Caco-2 (cell line): ENCODE measurements at places on chromosomes 11 and 22.

GRCh38 chr22:21736948-21737347, 1.4 kb upstream of the YPEL1 start:
- DNase-seq, result no peak

DNA sequence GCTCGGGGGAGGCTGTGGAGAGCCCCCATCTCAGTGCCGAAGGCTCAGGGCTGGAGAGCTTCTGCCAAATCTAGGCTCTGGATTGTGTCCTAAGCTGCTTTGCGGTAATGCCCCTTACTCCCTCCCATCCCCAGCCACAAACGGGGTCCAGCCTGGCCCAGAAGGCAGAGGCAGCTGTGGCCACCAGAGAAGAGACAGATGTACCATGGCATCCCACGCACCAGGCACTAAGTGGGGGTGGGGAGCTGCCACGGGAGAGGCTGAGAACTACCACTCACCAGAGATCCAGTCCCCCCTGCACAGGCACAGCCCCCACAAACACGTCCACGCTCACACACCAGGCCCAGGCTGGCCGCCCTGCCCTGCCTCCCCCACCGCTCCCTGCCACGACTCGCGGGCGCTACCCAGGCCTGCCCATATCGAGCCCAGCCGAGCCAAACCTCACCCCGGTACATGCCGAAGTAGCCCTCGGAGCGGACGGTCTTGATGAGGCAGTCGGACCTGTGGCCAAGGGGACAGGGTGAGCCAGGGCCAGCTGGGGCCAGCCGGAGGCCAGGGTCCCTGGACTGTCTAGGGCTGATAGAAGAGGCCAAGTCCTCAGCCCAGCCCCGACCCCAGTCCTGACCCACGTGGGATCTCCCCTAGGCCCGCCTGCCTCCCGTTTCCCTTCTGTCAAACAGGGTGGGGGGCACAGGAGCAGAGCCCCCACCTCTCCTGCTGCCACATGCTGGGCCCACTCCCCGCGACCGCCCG, 3.9 kb downstream of the SLC25A22 start:
- no peak for DNase-seq

GRCh38 chr22:23277583-23278295, 97.4 kb downstream of the BCR start:
- no peak for DNase-seq

DNA sequence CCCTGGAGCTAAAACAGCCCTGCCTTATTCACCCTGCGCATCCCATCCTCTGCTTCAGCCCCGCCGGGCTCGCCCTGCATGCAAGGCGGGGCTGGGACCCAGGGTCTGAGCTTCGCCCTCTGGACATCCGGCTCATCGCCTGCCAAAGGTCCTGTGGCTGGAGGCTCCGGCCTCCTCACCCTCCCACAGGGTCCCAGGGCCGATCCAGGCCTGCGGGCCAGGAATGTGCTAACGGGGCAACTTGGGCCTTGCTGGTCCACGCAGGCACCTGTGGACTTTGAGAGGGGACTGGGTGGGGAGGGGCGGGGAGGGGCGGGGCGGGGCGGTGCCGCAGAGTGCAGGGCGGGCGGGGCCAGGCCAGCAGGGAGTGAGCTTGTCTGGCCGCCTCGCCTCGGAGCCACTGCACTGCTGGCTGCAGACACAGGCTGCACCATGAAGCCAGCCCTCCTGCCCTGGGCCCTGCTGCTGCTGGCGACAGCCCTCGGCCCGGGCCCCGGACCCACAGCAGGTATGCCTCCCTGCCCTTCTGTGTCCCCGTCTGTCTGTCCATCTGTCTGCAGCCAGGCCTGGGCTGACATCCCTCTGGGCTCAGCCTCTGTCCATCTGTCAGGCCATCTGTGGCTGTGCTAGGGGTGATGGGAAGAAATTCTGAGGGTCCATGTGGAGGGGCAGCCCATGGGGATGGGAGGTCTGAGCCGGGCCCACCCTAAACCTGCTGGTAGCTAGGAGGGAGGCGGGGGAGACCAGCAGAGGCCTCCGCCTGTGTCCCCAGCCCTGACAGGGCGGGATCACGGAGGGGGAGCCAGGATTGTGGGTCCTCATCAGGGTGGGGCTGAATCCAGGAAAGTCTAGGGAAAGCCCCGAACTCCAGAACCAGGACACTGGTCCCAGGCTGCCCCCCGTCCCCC, at the start of gene SUSD2:
SUSD2 (plus strand) TSS at position 400 of the 908 bp plus-strand sequence; CDS start at position 433, 33 bp downstream.
- DNase-seq, result peak; percentile 82

- DNase-seq, result no peak
Measured at GRCh38 chr11:11296434-11296833, 56.6 kb downstream of the CSNK2A3 start.

DNA sequence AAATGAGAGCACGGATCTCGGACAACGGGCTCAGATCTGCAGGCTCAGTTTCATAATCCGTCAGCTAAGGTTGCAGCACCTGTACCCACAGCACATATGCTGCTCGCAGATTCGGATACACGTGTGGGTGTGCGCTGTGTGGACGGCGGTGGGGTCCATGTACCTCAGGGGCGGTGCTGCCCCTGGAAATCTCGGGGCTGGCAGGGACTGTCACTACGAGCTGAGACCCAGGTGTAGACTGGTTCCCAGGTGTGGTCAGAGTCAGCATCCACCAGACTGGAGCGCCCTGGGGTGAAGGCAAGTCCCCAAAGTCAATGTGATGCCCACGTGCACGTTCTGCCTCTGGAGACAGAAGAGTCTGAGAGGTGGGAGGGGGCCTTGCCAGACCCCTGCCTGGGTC, 989.3 kb downstream of the BRD1 start:
- no peak for DNase-seq

DNA sequence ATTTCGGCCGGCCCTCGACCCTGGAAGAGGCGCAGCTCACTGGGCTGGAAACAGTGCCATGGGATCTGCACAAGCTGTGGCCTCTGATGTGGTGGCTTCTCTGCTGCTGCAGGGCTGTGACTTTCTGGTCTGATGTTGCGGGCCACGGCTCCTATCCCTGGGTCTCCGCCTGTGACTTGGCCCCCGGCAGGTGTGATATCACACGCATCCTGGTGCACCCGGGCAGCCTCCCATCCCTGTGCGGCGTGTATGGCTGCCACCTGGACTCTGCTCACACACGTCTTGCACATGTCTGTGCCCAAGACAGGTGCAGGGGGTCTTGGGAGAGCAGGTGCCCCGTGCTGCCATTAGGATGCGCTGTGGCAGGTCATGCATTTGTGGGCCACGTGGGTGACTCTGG, 31.1 kb downstream of the GRAMD4 start:
- no peak for DNase-seq

- peak; percentile 82 for DNase-seq
Measured at GRCh38 chr11:129992161-129992944, 10.3 kb downstream of the PRDM10 start.

GRCh38 chr11:65764434-65764833, 16.3 kb downstream of the AP5B1 start:
- no peak for DNase-seq

DNA sequence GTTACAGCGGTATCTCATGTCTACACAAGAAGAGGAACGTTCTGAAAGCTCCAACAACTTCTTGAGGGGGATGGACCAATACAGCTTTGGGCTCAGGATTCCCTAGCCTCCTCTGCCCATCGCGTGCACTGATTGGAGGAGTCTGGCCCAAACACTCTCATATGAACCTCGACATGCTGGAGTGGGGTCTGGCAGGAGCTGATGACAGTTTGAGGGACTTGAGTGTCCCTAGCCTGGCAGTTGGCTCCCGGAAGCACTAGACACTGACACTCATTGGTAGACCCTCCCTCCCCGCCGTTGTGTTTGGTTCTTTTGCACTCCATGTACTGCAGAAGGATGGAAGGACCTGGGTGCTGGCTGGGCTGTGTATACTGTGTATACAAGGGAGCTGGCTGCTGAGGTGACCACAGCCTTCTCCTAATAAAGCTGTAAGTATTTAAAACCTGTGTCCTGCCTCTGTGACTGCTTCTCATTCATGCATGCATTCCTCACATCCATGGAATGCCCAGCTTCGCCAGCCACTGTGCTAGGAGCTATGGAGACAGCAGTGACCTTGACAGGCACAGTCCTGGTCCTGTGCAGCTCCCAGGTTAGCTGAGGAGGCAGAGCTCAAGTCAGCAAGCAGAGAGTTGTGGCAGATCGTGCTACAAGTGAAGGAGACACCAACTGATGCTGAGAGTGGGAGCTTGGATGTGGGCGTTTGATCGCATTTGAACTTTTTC, 27.9 kb downstream of the ADAMTS15 start:
- no peak for DNase-seq

GRCh38 chr11:724778-725386, 18.9 kb downstream of the EPS8L2 start:
- no peak for DNase-seq

GRCh38 chr11:123472236-123472935, 42.3 kb downstream of the GRAMD1B start:
- DNase-seq, result no peak

DNA sequence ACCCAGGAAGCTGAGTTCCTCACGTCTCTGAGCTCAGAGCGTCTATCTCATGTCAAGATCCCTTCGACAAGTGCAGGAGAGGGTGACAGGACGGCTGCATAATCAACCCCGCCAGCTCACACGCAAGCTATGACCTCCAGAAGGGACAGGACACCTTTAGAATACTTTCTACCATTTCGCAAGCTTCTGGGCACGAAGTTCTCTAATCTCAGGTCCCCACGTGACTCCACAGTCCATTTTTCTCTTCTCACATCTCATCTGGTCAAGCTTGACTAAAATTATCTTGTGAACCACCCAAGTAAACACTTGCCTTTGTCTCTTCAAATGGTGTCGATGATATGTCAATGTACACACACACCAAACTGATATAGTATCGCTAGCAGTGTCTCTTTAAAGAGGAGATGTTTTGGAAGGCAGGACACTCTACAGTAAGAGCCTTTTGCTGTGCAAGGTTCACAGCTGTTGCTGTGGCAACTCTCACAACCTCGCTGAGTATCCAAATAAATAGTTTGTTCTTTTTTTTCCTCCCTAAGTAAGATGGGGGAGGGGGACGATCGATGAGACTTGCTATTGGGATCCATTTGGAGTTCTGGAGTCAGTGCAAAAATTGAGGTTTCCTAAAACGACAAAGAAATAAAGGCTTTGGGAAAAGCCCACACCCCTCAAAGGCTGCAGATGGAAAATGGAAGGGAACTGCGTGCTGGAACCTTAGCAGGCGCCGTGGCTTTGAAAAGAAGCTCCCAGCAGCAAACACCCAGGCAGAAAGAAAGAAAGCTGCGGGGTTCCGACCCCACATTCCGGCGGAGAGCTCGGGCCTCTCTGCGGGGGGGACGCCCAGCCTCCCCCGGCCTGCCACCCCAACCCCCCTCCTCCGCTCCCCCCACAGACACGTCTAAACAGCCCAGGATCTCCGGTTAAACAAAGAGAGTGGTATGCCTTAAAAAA, 215.4 kb upstream of the UBASH3B start:
- DNase-seq, result peak; percentile 87

- DNase-seq, result no peak
Measured at GRCh38 chr11:1760351-1761109, 3.2 kb downstream of the CTSD start.

- no peak for DNase-seq
Measured at GRCh38 chr22:33874206-33874605, 46.1 kb downstream of the LARGE1 start.

- peak; percentile 57 for DNase-seq
Measured at GRCh38 chr11:72741849-72742512, 10.2 kb downstream of the ARAP1 start.

- DNase-seq, result no peak
Measured at GRCh38 chr11:62044639-62045121, 77.2 kb upstream of the FTH1 start.

- peak; percentile 79 for DNase-seq
Measured at GRCh38 chr11:43738600-43739409, 58.3 kb downstream of the HSD17B12 start.

DNA sequence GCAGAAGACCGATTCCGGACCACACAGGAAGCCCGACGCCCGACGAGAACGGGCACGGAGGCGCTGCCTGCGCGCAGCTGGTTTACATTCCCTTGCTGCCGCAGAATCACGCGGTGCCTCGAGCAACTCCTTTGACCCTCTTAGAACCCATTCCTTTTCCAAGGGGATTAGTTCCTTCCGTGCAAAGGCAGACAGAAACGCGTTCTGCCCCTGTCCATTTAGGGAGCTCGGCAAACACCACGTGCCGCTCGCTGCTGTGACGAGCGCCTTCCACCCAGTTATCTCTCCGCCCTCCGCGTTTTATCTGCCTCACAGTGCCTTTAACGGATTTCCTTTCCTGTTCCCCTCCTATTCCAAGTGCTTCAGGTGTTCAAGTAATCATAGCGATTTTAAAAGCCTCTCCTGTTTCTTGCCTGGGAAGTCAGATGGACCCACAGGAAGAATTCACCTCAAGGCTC, 24.1 kb upstream of the MICAL3 start:
- DNase-seq, result peak; percentile 79

- DNase-seq, result no peak
Measured at GRCh38 chr11:17894929-17895658, 117.8 kb downstream of the SERGEF start.

DNA sequence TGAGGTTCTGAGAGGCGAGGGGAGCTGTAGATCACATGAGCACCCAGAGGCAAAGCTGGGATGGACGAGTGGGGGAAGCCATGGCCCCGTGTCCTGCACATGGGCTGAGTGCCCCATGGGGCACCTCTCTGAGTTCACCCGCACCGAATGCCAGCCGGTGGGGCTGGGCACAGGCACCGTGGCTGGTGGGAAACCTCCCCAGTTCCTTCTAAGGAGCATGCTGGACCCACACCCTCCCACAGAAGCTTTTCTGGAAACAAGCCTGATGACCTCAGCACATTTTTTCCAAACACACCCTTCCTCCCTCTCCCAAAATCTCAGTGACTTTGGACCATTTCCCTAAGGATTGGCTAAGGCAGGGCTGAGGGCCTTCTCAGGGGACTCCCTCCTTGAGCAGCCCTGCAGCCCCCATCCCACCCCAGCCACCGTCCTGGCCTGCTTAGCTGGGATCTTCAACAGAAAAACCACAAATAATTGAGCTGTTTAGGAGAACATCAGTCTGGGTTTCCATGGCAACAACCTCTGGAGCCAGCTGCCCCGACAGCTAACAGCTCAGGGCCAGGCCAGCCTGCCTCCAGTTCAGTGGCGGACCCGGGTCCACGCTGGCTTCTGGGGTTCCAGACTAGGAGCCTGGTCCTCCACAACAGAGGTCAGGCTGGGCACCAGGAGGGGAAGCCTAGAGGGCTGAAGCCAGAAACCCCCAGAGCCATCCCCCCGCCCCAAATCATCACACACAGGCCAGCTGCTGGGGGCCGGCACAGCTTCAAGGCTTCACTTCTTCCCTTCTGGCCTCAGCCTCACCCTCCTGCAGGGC, 18.1 kb upstream of the LINC01488 start:
- DNase-seq, result peak; percentile 46

DNA sequence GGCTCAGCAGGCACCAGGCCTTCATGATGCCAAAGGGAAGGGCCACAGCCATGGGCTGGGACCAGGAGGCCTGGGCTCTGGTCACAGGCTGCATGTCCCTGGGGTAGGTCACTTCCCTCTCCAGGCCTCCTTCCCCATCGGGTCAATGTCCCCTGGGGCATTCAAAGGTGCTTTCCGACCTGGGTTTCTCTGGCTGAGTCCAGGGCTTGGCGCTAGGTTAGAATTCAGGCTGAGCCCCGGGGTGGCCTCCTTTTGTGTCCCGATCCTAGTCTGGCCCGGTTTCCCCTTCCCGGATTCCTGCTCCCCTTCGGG, 12.2 kb downstream of the MAFF start:
- no peak for DNase-seq
